ENCODE measurements at places on chromosomes 12 and 14.

DNA sequence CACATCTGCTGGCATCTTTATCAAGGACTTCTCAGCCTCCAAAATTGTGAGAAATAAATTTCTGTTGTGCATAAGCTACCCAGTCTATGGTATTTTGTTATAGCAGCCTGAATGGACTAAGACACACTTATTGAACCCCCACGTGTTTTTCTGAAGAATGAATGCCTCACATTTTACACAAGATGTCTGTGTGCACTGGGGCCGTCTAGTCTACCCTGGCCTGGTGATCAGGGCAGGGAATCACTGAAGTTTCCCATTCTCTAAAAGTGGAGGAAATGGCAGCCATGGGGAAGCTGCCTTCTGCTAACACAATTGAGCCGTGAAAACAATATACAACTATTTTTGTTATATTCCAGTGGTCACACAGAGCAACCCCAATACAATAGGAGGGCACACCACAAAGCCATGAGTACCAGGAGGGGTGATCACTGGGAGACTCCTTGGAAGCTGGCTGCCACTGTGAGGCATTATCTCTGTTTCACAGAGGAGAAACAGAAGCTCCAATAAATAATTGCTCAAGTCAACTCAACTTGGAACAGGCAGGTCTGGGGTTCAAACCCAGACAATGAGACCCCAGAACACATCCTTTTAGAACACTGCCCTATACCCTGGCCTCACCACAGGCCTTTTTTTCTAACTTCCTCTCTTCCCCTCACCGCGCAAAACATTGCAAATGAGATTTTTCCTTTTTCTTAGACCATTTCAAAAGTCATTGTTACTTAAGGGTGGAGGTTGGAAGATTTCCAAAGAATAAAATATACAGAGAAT, 18.3 kb upstream of the LTA4H start:
- no peak for DNase-seq

DNA sequence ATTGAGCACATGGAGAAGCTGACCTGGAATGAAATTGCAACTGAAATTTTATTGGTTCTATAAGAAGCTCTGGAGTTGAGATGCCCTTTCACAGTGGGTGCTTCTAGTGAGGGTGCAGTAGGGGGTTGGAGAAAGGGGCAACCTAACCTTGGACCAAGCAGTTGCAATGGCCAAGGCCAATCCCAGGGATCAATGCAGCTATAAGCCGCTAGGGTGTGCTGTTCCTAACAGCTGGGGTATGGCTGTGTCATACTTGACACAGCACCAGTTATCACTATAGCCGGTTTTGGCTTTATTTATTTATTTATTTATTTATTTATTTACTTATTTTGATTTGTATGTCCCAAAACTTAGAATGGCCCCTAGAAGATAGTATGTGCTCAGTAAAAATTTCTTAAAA, 505.9 kb downstream of the FLRT2 start:
- no peak for DNase-seq

GRCh38 chr12:57569858-57570257, 20.0 kb downstream of the KIF5A start:
- no peak for DNase-seq

- no peak for DNase-seq
These were observed 11.3 kb upstream of the FAM222A start for GRCh38 chr12:109702111-109702841.

GRCh38 chr12:104182144-104182543, 33.4 kb upstream of the TXNRD1 start:
- DNase-seq = no peak

DNA sequence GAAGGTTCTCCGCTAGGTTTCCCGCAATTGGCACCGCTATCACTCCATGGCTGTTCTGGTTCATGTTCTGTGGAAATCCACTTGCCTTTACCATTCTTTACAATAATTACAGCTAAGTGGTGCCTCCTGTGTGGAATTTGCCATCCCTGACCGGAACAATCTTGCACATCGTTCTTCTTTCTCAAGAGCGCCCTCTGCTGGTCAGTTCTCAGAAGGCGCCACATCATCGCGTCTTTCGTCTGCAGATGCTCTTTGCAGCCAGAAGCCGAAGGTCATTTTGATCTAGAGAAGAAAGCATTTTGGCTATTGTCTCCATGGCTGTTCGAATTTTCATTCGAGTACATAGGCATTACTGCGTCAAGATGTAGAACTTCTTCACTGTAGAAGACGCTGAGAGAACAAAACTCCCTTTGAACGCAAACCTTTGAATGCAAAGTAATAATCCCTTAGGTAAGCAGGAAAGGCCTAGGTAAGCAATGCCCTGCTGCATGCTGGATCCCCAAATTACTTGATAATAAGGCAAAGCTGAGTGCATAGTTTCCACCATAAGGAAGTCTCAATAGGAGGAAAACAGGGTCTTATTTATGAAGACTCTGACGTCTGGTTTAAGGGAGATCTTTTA, 10.1 kb upstream of the RTRAF start:
- DNase-seq = peak; percentile 44

DNA sequence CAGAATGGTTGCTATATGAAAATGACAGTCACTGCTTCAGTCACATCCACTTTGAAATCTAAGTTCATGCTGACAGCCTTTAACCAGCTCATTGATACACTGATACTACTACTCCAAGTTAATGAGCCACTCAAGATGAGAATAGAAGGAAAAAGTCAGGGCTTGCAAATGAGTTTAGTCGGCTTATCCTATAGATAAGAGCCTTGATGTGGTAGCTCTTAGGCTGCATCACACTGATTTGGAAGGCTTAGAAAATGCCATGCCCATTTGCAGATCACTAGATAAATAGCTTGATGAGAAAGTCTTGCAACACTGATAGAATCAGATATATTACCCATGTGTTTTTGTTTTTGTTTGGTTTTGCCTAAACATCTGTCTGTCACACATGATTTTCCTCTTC, 251.4 kb upstream of the ATXN7L3B start:
- no peak for DNase-seq

DNA sequence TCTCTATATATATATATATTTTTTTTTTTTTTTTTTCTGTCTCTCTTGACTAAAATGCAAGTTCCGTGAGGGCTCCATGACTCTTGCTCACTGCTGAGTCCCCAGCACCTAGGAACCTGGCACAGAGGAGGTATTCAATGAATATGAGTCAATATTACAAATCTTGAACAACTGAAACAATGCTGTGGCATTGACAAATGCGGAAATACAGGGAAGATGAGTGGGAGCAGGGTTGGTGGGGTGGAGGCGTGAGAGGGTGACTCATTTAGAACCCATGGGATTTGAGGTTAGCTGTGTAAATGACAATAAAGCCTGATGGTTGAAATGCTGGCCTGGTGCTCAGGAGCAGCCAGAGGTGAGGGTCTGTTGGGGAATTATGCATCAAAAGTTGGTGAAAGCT, 121.7 kb upstream of the FUT8 start:
- no peak for DNase-seq

GRCh38 chr14:39581474-39581873, 149.2 kb upstream of the FBXO33 start:
- no peak for DNase-seq

- DNase-seq = no peak
These were observed 700.4 kb upstream of the TBX3 start for GRCh38 chr12:115384391-115384790.

GRCh38 chr12:115322275-115322674, 638.3 kb upstream of the TBX3 start:
- DNase-seq = no peak

- no peak for DNase-seq
These were observed 136.8 kb downstream of the KCNH5 start for GRCh38 chr14:62908506-62908905.

GRCh38 chr12:56271031-56271430, 4.3 kb downstream of the COQ10A start:
- DNase-seq = no peak

DNA sequence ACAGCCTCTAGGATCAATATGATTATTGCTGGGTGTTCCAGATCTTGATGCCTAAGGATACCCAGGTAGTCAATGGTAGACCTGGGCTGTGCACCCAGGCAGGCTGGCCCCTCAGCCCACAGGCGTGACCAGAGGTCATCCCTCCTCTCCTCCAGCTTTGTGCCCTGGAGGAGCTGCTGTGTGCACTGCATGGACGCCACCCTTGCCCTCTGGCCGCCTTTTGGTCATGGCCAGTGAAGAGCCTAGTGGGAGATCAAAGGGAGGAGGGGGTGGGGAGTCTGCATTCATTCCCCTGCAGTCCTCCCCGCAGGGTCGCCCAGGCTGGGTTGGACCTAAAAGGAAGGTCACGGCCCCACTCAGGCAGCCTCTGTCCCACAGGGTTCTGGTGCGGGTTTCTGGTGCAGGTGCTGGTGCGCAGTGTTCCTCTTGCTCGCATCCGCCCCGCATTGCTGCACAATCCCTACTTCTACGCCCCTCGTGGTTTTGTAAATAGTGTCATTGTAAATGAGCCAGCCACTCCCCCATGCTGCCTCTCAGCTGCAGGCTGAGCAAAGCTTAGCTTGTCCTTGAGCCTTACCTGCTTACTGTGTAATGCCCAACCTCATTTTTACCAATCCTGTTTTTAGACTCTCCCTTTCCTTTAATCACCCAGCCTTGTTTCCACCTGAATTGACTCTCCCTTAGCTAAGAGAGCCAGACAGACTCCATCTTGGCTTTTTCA, 55.3 kb downstream of the PSMA6 start:
- no peak for DNase-seq

- DNase-seq = peak; percentile 44
These were observed 7.1 kb upstream of the ARL1 start for GRCh38 chr12:101414533-101415119.

GRCh38 chr12:64102339-64102738, 119.8 kb downstream of the KICS2 start:
- DNase-seq = no peak

- DNase-seq = no peak
These were observed 480.4 kb upstream of the NOVA1 start for GRCh38 chr14:27078191-27078590.

GRCh38 chr14:98382662-98383061, 889.3 kb downstream of the BCL11B start:
- no peak for DNase-seq

DNA sequence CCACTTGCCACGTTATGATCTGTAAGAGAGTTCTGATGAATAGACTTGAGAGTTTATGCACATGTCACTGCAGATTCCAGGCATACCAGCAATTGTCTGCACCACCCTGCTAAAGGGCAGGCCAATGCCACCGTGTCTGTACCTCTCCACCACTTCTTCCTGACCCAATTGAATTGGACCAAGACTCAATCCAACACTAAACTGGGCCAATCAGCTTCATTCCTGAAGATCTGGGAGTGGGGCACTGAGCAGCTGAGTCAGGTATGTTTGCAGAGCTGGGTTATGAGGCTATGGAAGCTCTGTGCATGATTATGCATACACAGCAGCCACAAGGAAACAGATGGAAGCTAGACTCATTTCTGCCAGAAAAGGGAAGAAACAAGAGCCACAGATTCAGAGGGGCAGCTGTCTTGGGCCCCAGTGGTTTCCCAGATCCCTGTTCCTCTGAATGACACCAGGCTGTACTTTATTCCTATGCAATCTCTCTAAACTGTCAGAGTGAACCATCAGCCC, 28.0 kb downstream of the DAO start:
- no peak for DNase-seq

- no peak for DNase-seq
These were observed 30.6 kb downstream of the RASSF9 start for GRCh38 chr12:85805654-85806053.

DNA sequence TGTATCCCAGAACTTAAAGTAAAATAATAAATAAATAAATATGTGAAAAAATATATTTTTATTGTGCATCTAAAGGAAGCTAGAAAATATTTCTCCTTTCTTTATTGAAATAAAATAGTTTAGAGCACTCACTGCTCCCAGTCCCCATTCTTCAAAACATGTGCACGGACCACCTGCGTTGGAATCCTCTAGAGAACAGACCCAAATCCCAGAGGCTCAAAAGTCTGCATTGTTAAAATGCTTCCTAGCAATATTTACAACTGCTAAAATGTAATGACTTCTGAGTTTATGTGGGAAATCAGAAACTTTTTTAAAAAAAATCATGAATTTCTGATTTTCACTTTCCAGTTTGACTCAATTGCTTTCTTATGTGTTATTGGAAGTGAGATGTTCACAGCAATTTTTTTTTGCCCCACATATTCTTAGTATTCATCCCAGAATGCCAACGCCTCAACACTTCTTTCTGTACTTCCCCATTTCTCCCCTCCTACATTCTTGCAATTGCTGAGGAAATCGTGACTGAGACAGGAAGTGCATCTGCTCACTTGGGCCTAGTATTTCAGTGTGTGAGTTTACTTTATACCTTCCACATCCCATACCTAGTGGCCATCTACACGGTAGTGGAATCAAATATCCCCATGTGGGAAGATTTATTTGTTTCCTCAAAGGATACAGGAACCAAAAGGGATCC, 116.0 kb upstream of the FLRT2 start:
- DNase-seq = no peak

GRCh38 chr14:83912032-83912642, 1617.8 kb upstream of the FLRT2 start:
- no peak for DNase-seq

DNA sequence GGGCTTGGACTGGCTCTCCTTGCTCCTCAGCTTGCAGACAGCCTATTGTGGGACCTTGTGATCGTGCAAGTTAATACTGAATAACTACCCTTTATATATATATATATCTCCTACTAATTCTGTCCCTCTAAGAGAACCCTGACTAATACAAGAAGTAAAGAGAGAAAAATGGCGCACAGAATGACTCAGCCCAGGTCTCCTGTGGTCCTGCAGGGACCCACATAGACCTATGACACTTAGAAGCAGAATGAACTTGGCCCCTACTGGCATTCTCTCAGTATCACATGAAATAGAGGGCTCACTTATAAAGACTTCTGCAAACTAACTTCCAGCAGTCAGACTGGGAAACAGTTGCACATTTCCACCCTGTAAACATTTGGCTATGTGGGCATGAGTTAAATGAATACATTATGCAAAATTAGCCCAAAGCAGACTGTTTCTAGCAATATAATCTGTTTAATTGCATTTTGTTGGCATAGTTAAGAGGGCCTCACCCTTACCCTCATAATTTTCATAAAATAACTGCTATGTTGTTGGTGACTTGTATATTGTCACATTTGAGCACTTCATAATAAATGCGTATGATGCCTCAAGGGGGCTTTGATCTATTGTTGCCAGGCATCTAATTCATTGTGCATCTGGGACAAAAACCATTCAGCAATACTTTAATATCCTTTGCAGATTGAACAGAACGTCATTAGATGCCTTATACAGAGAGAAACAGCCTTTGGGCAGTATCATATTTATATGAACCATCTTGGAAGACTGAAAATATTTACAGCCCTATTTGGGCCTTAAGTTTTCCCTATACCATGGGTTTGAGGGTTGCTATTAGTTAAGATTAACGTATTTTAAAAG, 349.7 kb upstream of the DIO2 start:
- DNase-seq = no peak

Data from NCI-H187 treated with DMSO at 0.1 percent for 48 hours (cell line).